Right forelimb (tissue), 1 donor: ENCODE measurements at places on chromosomes 5 and 9.
A peak's percentile ranks its signal among the peaks of the same experiment; 100 is the strongest.

DNA sequence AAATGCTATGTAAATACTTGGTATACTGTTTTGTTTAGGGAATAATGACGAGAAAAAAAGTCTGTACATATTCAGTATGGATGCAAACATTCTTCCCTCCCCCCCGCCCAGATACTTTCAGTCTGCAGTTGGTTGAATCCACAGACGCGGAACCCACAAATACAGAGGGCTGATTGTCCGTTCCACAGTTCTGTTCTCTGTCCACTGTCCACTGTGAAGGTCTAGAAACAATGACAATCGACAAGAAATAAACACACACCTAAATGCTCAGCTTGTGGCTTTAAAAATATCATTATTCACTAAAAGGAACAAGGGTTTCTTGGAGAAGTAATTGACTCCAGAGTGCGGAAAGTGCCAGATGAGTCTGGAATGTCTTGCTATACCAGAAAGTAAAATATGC lies 109.1 kb downstream of the TMEM161B start:
- DNase-seq: no peak

GRCh38 chr9:134051319-134051718 lies 16.5 kb downstream of the BRD3 start:
- no peak for DNase-seq

DNA sequence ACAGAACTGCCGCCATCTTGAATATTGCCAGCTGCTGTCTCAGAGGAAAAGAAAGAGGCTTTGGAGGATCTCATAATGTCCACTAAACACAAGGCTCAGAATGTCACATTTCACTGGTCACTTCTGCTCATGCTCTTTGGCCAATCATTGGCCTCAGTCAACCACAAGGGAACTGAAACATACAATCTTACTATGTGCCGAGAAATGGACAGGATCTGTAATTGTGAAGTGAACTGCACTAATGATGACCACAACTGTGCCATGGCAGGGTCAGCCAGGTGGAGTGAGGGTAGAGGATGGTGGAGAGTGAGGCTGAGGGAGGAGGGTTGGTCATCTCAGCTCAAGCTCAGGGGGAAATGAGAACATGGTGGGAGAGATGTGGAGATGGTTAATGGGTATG lies 32.8 kb downstream of the GDNF start:
- no peak for DNase-seq

- peak; percentile 25 for DNase-seq
Measured at GRCh38 chr9:114300153-114300845, 22.6 kb upstream of the ORM1 start.

GRCh38 chr9:90871327-90871935 lies 69.8 kb downstream of the SYK start:
- no peak for DNase-seq

DNA sequence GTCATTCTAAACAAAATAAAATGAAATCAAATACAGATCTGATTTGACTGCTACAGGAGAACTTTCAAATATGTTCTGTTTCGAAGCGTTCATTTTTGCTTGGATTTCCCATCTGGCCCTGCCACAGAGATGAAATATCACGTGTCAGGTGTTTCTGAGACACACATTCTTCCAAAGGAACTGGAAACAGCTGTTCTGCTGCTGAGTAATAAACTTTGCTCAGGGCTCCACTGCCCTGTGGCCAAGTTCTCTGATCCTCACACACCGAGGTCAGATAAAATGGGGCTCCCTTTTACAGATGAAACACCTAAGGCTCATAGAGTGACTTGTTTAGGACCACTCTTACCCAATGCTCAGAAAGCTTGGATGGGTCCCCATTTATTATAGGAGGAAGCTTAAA lies 42.5 kb downstream of the FRMPD1 start:
- no peak for DNase-seq

DNA sequence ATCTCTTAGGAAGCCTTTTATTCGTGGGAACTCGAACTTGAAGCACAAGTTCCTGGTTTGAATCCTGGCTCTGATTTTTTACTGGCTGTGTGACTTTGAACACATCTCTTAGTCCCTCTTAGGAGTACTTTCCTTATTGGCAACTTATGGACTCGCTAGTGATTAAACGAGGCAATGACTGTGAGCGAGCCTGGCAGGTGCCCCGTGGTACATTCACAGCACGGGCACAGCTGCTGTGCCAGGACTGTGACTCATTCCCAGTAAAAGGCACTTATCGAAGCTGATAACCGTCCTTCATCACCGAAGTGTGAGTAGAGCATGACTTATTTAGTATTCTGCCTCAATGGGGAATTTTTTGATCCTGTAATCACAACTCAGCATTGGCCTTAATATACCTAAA lies 22.7 kb downstream of the CFAP90 start:
- no peak for DNase-seq

- DNase-seq: no peak
Measured at GRCh38 chr9:120399940-120400339, 180.0 kb downstream of the CDK5RAP2 start.

DNA sequence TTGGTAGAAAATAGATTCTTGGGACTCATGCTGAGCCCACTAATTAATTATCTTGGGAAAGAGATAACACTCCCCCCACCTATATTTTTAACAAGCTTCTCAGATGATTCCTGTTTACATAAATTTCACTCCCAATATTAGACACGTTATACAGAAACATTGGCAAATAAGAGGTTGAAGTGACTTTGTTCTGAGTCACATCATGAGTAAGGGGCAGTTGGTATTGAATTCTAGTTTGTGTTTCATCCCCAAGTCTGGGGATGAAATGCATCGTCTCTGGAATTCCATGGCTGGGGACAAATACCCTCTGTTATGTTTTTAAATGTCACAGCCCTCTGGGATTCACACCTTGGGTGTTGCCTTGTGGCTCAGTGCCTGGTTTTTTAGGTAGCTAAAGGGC lies 41.0 kb downstream of the BASP1 start:
- DNase-seq: no peak

DNA sequence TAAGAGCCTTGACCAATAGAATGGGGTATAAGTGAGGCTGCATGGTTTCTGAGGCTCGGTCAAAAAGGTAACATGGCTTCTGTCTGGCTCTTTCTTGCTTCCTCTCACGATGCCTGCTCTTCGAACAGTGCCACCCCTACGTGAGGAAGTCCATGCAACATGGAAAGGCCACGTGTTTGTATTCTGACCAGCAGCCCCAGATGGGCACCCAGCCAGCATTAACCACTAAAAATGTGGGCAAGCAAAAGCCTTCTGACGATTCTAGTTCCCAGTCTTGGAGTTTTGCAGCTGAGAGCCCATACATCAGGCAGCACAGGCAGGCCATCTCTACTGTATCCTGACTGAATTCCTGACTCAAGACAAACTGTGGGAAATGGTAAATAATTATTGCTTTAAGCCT lies 24.2 kb upstream of the NREP start:
- DNase-seq: no peak

GRCh38 chr5:137833463-137833862 lies 34.2 kb upstream of the MYOT start:
- DNase-seq: no peak

GRCh38 chr9:70406434-70406862 lies 8.0 kb downstream of the KLF9 start:
- no peak for DNase-seq

DNA sequence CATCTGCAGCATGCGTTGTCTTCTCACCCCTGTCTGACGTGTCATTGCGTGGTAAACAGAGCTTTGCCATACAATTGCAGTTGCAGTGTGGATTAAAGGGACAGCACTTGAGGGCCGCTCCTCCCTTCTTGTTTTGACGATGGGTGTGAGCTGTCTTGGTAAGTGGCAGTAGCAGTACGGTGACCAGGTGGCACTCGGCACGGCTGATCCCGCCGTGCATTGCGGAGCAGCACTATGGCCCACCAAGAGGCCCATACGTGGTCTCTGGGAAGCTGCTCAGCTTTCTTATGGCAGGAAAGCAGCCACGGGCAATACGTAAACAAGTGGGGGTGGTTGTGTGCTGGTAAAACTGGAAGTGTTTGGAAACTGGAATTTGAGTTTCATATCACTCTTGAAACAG lies 25.1 kb downstream of the EHMT1 start:
- DNase-seq: no peak

DNA sequence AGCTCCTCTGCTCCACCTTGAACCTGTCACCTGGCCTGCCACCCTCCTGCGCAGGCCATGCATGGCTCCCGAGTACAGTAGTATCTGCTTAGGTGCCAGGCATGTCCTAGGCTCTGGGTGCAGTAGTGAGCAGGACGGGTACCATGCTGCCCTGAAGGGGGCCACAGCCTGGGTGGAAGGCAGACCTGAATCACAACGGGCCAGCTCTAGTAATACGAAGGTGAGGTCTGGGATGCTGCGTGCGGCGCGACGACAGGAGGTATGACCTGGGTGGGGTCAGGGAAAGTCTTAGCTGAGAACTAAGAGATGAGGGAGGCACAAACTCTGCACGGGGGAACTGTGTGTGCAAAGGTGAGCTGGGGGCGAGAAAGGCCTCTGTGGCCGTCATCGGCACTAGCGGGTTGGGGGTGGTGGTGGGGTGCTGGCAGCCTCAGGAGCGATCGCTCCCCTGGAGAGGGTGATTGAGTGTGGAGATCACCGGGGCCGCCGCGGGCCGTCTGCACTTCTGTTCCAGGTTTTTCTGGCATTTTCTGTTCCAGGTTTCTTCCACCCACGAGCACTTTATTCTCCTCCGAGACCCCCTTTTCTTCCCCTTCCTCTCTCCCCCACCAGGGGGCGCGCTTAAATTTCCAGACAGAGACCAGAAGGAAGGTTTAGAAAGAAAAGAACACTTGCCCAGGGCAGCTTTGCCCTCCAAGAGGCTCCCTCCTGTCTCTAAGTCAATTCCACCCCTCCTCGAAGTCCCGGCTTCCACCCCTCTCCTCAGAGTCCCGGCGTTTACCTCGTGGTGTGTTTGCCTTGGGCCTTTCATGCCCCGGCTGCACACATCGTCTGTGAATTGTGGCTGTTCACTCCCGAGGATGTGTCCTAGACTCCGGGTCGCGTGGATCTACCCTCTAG lies 15.1 kb downstream of the PDLIM4 start:
- peak; percentile 81 for DNase-seq

GRCh38 chr9:114223564-114224246 lies 68.4 kb downstream of the COL27A1 start:
- DNase-seq: no peak

GRCh38 chr9:77805810-77806209 lies 157.7 kb upstream of the GNA14 start:
- DNase-seq: no peak

GRCh38 chr5:93990504-93991070 lies 249.2 kb upstream of the POU5F2 start:
- no peak for DNase-seq

DNA sequence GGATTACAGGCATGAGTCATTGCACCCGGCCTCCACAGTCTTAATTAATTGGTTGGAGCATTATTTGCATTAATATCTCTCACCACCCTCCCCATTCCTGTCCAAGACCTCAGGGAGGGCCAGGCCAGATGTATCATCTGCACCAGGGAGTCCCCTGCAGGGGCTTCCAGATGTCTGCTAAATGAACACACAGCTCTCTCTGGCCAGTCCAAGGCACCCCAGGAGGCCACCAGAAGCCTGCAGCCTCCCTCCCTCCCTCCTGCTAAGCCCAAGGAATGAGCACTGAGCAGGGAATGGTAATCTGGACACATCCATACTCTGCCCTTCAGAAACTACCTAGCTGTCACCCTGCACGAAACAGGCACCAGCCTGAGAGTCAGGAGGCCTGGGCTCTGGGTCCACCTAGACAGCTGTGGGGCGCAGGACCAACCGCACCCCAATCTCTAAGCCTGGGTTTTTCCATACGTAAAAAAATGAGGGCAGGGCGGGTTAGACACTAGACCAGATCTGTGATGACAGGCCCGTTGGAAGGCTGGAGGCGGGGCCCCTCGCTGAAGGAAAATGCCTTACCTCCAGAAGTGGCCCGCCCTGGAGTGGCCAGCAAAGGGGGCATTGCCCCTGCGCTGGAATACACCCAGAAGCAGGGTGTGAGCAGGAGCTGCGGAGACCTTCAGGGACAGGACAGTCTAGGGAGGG lies 8.3 kb downstream of the CIZ1 start:
- DNase-seq: no peak

GRCh38 chr5:125148706-125149105 lies 402.3 kb upstream of the ZNF608 start:
- DNase-seq: no peak

DNA sequence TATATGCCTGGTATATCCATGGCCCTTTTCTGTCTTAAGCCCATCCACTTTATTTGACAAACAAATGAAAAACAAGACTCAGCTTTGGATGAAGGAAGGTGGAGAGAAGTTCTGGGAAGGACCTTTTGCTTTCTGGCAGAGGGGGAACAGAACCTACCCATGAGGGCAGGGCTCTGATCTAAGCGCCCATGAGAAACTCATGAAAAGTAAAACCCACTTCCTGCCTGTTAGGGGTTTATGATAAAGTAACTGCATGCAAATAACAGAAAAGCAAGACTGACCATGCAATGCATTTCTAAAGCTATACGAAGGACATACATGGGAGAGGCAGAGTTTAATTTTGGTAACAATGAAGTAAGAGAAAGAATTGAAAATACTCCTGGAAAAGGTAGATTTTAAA lies 181.9 kb upstream of the ADRA1B start:
- DNase-seq: no peak

DNA sequence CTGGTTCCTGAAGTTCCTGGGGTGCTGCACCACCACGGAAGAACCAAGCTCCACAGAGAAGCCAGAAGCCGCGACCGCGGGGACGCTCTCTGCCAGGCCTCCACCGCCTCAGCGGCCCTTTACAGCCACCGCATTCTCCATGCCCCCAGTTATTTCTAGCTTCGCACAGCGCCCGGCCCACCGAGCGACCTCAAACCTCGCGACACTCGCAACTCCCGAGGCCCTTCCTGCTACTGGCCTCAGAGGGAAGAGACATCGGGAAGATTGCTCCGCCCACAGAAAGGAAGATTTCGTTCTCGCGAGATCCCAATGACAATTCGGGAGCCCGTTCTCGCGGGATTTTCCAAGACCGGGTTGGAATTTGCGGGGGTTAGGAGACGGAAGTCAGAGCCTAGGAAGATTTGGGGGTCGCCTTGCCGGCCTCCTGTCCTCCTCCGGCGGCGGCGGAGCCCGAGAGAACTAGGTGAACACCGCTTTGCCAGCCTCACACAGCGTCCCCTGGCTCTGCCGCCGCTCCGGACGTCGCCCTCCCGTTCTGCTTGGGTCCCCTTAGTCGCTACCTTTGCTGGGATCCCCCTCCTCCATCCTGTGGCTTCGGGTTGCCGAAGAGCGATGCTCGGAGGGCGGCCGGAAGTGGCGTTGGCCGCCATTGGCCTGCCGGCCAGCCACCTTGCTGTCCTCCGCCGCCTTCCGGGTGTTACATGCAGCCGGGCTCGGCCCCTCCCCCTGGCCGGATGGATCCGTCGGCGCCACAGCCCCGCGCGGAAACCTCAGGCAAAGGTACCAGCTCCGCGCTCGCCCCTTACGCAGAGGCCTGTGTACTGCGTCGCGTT lies at the start of gene ERCC6L2:
Gene ERCC6L2 (plus strand): TSS at position 387 of the 833 bp plus-strand sequence. CDS start 348 bp downstream, at position 735.
- peak; percentile 96 for DNase-seq
